Ovary (tissue), 10 donors: ENCODE measurements at places on chromosomes 6 and 20. TPM values are rescaled to one million over a fixed set of nuclear protein-coding genes. Genes with fewer than 3 reads are reported as not detected.

The POU5F1 gene
- polyA plus RNA-seq, result 0.25 TPM

The POPDC3 gene
- 3.1 TPM for polyA plus RNA-seq

The HAO1 gene
- not detected for polyA plus RNA-seq

- no peaks in the 10 kb centered on the region for H3K4me1 ChIP-seq
- no peak overlapping the region for H3K27ac ChIP-seq
- H3K27me3 ChIP-seq, result no peaks in the 10 kb centered on the region
- no peaks in the 10 kb centered on the region for H3K36me3 ChIP-seq
- no peak overlapping the region for H3K4me3 ChIP-seq
Observed at GRCh38 chr20:10381477-10381876, 52.5 kb downstream of the MKKS start.

DNA sequence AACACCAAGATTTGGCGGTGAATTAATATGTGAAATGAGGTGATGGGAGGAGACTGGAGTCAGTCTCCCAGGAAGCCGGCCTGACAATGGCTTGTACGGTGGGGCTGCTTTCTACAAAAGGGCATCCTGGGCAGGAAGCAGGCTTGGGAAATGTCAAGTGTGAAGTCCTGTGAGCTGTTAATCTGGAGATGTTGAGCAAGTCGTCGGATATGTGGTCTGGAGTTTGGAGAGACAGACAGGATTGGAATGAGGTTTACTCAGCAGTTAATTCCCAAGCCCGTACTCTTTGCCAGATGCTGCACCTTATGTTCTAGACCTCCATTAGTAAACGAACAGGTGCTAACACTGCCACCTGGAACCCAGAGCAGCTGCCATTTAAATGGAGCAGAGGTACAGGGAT lies 107.7 kb upstream of the FOXC1 start:
- no peaks in the 10 kb centered on the region for H3K36me3 ChIP-seq
- H3K27ac ChIP-seq, result no peak overlapping the region
- DNase-seq, result no peak
- H3K27me3 ChIP-seq, result no peaks in the 10 kb centered on the region
- peaks cover 10% of the 10 kb centered on the region for H3K4me1 ChIP-seq
- H3K4me3 ChIP-seq, result no peak overlapping the region

GRCh38 chr20:33859157-33859695 lies 48.1 kb downstream of the CHMP4B start:
- DNase-seq, result no peak
- peaks cover 2% of the 10 kb centered on the region for H3K4me1 ChIP-seq
- no peak overlapping the region for H3K4me3 ChIP-seq
- no peak overlapping the region for H3K27ac ChIP-seq

DNA sequence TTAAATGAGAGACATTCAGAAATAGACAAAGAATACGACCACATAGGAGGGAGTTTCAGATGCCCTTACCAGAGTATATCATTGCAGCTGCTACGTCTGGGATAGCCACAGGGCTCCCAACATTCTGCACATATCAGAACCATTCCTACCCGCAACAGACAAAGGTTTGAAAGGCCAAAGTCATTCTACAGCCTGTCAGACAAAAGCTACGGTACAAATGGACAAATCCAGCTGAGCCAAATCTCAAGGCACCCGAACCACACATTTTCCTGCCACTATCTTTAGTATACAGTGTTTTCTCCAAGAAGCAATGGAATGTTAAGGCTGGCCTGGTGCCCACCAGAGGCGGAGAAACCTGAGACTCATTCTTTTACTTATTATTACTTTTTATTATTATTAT lies 30.5 kb upstream of the LYRM2 start:
- H3K4me3 ChIP-seq, result no peak overlapping the region
- no peak for DNase-seq
- H3K27ac ChIP-seq, result no peak overlapping the region
- H3K4me1 ChIP-seq, result no peaks in the 10 kb centered on the region
- H3K36me3 ChIP-seq, result no peaks in the 10 kb centered on the region

GRCh38 chr6:75126518-75126917 lies 79.3 kb downstream of the COL12A1 start:
- no peaks in the 10 kb centered on the region for H3K27me3 ChIP-seq
- H3K4me3 ChIP-seq, result no peak overlapping the region
- peaks cover 4% of the 10 kb centered on the region for H3K4me1 ChIP-seq
- DNase-seq, result no peak
